Tongue (tissue), 3 donors: ENCODE measurements at places on chromosomes 1 and 21.

GRCh38 chr1:154730986-154731489 is 123.1 kb upstream of the ADAR start:
- peak; percentile 36 for DNase-seq

GRCh38 chr1:29279406-29279805 is 43.1 kb downstream of the PTPRU start:
- no peak for DNase-seq

- no peak for DNase-seq
These were observed 815.0 kb downstream of the LRRIQ3 start for GRCh38 chr1:73382966-73383365.

GRCh38 chr1:38055965-38056364 is 9.4 kb upstream of the POU3F1 start:
- no peak for DNase-seq

DNA sequence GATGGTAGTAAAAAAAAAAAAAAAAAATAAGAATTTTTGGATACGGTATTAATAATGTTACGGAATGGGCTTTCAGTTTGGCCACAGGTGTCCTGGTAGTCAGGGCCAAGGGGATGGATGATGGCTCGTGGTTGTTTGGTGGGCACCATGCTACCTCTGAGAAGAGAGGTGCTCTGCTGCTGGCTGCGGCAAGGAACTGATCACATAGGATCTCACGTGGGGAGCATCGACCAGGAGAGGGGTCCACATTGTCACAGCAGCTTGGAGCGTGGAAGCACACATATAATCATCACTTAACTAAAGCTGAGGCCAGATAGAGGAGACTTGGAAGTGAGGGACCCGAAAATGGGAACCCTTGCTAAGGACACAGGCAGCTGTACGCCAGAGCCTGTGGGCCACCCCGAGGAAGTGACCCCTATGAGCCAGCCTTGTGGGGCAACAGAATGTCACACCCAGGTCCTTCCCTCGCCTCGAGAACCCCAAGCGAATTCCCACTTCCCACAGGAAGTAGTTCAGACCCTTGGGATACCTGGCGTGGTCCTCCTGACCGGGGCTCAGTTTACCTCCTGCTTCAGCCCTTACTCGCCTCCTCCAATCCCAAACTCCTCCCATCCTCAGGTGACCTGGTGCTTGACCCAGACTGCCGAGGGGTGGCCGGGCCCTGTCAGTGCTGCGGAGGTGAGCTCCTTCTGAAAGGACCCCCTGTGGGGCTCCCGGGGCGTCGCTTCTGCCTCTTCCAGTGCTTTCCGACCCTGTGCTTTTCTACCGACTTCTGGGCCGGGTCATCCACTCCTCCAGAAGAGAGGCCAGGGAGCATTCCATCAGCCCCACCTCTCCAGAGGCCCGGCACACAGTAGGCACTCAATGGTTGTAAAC is 222.0 kb downstream of the CAMTA1 start:
- DNase-seq = no peak

DNA sequence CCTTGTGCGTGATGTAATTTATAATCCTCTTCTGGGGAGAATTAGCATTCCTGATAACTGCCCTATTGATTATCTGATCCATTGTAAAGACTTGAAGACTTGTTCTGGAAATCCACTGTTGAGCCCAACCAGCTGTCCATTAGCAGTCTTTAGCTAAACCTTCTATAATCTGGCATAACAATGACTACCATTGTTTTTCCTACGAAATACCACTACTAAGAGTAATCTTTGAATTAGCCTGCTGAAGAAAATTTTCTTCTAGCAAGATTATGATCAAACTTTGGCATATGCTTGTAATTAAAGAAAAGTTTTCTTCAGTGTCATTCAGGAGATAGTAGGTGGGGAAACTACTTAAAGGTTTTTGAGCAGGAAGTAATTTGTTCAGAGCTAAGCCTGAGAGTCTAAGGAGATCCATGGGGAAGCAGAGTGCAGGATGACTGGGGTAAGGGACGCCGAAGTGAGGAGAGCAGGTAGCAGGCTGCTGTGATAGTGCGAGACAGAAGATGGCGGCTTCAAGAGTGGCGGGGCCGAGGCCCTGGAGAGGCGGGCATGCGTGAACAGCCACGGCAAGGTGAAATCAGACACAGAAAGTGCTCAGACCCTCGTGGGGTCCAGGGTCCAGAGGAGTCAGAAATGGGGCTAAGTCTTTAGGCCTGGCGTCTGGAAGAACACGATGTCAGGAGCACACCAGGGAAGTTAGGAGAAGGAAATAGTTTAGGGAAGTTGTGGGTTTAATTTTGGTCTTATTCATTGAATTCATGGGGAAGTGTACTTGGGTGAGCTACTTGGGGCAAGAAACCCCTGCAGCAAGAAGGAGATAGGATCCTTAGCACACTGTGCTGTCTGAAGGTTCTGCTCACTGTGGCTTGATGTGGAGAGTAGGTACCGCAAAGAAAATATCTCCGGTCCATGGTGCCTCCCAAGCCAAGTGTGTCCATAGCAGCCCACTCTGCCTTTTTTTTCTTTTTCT is 112.6 kb upstream of the ADAR start:
- DNase-seq = no peak

- DNase-seq = peak; percentile 69
These were observed at the start of gene FMO2 for GRCh38 chr1:171185091-171185490. FMO2 (plus strand) TSS chr1:171185300; CDS start chr1:171185714, 414 bp downstream.

GRCh38 chr1:7651203-7651602 is 119.9 kb upstream of the VAMP3 start:
- no peak for DNase-seq

GRCh38 chr1:184395370-184395769 is 8.5 kb downstream of the C1orf21 start:
- no peak for DNase-seq

DNA sequence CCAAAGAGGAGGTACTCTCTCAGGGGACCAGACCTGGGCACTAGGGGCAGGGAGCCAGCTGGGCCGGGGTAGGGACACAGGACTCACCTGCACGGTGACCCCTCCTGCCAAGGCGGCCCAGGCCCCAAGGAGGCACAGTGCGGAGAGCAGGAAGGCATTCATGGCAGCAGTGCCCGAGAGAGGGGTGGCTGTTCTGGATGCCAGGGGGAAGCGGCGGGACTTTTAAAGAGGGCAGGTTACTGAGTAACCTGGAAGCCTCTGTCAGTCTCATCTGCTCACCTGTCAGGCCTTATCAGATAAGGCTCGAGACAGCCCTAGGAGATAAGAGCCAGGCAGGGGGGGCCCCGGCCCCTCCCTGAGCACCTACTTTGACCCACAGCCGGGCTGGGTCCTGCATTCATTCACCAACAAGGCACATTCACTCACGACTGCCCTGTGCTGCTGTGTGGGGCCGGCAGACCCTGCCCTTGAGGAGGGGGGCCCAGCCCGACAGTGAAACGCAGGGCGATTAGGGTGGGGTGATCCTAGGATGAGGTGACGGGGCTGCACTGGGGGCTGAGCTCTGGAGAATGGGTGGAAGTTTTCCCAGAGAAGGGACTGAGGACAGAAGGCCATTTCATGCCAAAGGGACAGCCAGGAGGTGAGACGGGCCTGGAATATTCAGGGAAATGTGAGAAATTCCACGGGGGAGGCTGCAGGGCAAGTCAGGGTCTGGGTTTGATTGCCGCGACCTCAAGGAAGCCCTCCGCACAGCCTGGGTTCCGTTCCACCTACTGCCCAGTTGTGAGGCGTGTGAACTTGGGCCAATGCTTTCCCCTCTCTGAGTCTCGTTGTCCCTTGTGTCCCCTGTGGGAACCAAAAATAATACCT is at the start of gene GUCA2A:
GUCA2A (minus strand) TSS at position 195 of the 870 bp plus-strand sequence; CDS start at position 162, 33 bp downstream.
- no peak for DNase-seq

DNA sequence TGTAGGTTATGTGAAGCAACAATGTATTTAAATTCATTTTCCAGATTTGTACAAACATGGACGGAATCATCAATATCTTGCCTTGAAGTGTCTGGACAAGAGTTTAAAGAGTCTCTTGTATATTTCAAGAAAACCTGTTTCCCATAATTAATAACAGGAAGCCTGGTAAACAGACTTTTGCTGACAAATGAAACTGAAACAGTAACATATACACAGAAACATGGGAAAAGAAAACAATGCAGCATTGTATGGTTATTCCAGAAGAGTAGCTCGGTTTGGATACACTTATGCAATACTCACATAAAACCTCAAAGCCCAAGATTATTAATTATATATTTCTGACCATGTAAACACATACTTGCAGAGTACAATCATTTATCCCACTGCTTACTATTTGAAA is 265.5 kb downstream of the PTPRC start:
- DNase-seq = peak; percentile 21

DNA sequence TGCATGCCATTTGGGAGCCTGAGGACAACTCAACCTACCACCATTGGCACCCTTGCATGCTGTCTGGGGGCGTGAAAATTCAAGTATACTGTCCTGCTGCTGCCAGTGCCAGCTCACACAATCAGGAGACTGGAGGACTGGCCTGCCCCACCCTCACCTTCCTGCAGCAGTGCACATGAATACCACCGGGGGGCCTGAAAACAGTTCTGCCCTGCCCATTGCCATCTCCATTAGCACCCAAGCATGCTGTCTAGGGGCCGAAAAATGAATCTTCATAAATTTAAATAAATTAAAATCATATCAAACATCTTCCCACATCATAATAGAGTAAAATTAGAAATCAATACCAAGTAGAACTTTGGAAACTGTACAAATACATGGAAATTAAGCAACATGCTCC is 322.1 kb upstream of the TMPRSS15 start:
- DNase-seq = no peak

DNA sequence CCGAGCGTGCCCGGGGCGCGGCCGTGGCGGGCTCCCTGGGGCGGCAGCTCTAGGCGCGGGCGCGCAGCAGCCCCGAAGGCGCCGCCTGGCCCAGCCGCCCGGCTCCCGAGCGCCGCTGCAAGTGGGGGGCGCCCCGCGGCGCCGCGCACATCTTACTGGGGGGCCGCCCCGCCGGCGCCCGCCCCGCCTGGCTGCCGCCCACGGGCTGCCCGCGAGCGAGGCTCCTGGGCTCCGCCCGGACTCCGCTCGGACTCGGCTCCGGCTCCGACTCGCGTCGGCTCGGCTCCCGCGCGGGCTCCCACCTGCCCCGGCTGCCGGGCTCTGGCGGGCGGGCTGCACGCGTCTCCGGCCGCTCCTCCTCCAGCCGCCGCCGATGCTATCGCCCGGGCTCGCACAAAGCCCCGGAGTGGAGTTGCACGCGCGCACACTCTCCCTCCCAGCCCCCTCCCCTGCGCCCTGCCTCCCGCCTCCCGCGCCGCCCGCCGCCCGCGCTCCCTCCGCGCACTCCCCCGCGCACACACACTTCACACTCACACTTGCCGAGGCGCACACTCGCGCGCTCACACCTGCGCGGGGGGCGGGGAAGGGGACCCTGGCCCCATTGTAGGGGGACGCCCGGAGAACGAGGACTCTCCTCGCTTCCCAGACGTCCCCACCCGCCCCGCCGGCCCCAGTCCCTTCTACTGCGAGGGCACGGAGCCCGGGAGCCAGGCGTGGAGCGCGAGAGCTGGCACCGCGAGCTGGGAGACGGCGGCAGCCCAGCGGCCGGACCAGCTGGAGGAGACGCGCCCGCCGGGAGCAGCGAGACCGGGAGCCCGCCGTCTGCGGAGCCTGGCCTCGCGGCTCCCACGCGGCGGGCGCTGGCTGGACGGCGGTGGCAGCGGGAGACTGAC is at the start of gene GRIK3:
GRIK3 (minus strand) TSS at position 395 of the 893 bp plus-strand sequence. CDS start 407 bp downstream, outside the sequence.
- peak; percentile 51 for DNase-seq

- no peak for DNase-seq
These were observed 18.7 kb upstream of the OLFML2B start for GRCh38 chr1:162042361-162042760.

DNA sequence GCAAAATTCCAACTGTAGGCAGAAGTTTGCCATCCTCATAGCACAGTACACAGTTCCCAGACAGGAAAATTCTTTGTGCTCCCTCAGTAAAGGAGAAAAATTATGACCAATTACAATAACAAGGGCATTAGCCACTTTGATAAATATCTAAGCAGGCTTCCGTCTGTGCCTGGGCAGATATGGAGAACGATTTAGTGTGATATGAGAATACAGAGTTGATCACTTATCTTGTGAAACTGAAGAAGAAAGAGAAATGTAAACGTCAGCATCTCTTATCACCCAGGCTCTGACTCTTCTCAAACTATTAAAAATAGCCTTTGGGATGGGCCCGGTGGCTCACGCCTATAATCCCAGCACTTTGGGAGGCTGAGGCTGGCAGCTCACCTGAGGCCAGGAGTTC is 54.5 kb upstream of the TIAM1 start:
- no peak for DNase-seq

DNA sequence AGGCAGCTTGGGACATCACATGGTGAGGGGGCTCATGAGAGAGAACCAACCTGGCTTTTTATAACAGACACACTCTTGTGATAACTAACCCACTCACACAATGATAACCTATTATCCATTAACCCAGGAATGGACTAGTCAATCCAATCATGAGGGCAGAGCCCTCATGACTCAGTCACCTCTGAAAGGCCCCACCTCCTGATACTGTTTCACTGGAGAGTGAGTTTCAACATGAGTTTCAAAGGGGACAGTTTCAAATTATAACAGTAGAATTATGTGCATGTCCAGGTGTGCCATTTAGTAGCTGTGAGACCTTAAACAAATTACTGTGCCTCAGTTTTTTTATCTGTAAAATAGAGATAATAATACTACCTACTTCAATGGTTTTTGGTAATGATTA is 47.6 kb upstream of the PPP2R5A start:
- DNase-seq = no peak

GRCh38 chr1:89523572-89524368 is 859 bp upstream of the LRRC8B start:
- peak; percentile 70 for DNase-seq

DNA sequence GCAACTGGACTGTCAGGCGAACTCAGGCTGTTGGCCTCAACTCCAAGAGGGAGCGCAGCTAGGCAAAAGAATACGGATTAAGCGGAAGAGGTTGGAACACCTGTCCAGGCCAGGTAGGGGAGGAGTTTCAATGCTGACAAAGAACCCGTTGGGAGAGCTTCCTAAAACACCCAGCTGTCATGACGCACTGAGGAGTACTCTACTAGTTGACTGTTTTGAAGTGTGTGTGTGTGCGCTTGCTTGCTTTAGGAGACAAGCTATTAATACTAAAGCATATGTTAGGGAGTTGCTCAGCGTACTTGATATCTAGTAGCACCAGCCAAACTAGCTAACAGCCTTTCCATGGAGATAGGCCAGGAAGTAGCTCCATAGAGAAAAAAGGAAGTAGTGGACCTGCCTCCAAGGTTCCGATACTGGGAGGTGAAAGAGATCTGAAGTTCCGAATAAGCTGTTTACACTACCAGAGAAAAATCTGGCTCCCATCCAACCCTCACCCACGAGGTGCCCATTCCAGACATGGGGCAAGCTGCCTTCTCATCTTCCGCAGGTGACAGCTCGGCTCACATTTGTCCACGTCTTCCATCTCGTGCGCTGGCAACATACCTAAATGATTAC is 974 bp upstream of the FNBP1L start:
- peak; percentile 46 for DNase-seq

DNA sequence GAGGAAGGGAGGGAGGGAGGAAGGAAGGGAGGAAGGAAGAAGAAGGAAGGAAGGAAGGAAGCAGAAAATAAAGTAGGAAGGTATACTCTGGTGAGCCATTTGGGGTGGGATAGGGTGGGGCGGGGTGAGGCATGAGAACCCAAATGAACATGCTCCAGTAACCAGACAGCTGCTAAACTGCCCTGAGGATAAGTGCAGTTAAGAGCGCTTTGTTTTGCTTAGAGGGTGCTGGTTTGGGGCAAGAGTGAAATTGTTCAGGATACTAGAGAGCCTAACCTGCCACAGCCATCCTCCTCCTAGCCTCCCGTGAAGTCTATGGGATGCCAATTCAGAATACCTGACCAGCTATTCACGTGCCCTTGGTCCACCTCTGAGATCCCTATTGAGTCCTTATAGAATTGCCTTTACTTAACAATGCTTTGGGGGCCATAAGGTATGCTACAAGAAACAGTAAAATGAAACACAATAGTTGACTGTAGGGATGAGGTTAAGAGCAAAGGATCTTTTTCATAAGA is 59.0 kb upstream of the ATF3 start:
- no peak for DNase-seq

- no peak for DNase-seq
These were observed 25.2 kb upstream of the AGO1 start for GRCh38 chr1:35857830-35858229.
